ENCODE measurements at places on chromosomes 2 and 18. TPM values are rescaled to one million over a fixed set of nuclear protein-coding genes. Genes with fewer than 3 reads are reported as not detected.

The MYL1 gene
- not detected for total RNA-seq

GRCh38 chr2:172252154-172252553, 149.5 kb upstream of the DLX2 start:
- no peak for DNase-seq

The MYCN gene
- 70.5 TPM for total RNA-seq

The SYT4 gene
- 746 TPM for total RNA-seq

- no peak for DNase-seq
Observed at GRCh38 chr18:9422816-9423519, 52.3 kb upstream of the RALBP1 start.

The KCNIP3 gene
- 4.9 TPM for total RNA-seq

DNA sequence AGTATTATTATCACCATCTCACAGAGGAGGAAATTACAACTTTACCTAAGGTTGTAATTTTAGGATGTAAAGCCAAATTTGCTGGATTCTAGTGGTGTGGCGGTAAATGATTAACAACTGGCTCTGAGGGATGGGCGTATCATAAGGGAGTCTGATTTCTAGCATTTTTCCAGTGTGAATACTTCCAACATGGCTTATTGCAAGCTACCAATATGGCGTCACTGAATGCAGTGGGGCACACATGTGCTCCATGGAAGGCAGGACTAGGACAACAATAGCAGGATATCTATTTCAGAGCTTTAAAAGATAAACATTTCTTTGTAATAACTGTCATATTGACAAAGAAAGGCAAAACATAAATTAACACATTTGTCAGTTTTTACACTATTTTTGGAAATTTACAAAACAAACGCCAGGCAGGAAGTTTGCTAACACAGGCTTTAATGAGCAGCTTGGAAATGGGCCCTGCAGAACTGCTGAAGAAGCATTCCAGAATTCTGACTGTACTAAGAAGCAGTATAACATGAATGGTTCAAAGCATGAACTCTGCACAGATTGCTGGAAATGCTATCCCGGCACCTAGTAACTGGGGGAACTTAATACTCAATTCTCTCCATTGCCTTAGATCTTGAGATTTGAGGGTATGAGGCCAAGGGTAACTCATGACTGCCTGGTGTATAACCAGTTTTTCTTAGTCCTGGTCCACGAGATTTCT, 439.3 kb upstream of the MAP2 start:
- DNase-seq: no peak
